Activated naive CD4-positive, alpha-beta T cell treated with anti-CD3 and anti-CD28 coated beads for 36 hours (primary cell): ENCODE measurements at places on chromosomes 13 and 19. TPM values are rescaled to one million over a fixed set of nuclear protein-coding genes. Genes with fewer than 3 reads are reported as not detected.

DNA sequence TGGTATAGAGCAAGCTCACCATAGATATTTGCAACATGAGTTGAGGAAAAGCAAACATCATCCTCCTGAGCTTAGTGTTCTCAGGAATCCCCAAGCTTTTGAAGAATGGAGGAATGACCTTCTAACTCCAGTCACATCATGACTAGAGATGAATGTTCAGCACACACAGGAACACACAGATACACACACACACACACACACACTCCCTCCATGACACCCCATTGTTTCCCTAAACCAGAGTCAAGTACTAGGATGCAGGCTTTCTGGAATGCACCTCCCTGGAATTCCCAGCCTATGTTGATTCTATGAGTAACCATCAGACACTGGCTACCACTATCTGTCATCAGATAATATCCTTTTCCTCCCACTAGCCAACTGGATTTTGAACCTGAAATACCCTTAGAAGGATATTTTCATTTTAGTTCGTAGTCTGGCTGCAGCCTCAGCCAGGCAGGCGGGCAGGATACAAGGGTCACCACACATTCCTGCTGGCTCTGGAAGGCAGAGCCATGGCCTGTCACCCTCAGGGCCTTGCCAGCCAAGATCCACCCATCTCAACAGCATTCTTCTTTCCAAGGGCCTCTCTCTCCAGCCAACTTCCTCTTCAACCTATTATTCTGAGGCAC is 162.4 kb downstream of the FOXO1 start:
- H3K4me1 ChIP-seq, result peaks cover 41% of the 10 kb centered on the region
- H3K4me3 ChIP-seq, result no peak overlapping the region
- no peaks in the 10 kb centered on the region for H3K36me3 ChIP-seq
- DNase-seq, result no peak
- no peaks in the 10 kb centered on the region for H3K27me3 ChIP-seq

The CCDC159 gene
- 15.2 TPM for total RNA-seq

DNA sequence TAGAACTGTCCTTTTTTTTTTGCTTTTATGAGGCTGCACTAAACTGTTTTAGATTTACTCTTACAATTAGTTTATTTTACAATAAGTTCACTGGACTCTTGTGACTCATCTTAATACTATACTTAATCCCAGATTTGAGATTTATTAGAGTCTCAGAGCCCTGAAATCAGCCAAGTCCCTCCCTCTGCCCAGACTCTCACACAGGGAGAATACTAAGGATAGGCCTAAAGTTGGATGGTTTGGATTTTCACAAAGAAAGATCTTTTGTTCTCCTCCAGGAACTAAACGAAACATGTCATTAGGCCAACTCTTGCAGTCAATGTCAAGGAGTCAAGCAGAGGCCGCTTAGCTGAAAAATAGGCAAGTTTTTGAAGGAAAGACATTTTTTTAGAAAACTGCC is 42.7 kb upstream of the MIR17HG start:
- no peak overlapping the region for H3K4me3 ChIP-seq
- peaks cover 2% of the 10 kb centered on the region for H3K27me3 ChIP-seq
- H3K36me3 ChIP-seq, result no peaks in the 10 kb centered on the region
- H3K27ac ChIP-seq, result no peak overlapping the region
- no peak for DNase-seq
- peaks cover 4% of the 10 kb centered on the region for H3K4me1 ChIP-seq

DNA sequence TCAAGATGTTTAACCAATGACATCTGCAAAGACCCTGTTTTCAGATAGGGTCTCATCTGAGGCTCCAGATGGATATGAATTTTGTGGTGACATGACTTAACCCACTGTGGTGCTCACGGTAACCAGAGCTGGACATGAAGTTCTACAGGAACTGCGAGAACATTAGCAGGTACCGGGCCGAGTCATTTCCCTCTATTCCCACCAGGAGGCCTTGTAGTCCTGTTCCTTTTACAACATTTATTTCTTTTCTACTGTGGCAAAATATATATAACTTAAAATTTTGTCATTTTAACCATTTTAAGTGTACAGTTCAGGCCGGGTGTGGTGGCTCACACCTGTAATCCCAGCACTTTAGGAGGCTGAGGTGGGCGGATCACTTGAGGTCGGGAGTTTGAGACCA is 7.6 kb upstream of the TSPAN16 start:
- no peak overlapping the region for H3K4me3 ChIP-seq
- H3K27ac ChIP-seq, result no peak overlapping the region
- no peak for DNase-seq
- peaks cover 16% of the 10 kb centered on the region for H3K27me3 ChIP-seq
- peaks cover 2% of the 10 kb centered on the region for H3K4me1 ChIP-seq

GRCh38 chr19:37986048-37986750 is 79.2 kb downstream of the SIPA1L3 start:
- H3K27ac ChIP-seq, result peak overlapping the region; percentile 27
- H3K4me3 ChIP-seq, result no peak overlapping the region
- DNase-seq, result peak; percentile 12
- H3K36me3 ChIP-seq, result no peaks in the 10 kb centered on the region
- H3K4me1 ChIP-seq, result peaks cover 14% of the 10 kb centered on the region

The ZNF491 gene
- 1.2 TPM for total RNA-seq

The B3GNT3 gene
- total RNA-seq, result 0.17 TPM

DNA sequence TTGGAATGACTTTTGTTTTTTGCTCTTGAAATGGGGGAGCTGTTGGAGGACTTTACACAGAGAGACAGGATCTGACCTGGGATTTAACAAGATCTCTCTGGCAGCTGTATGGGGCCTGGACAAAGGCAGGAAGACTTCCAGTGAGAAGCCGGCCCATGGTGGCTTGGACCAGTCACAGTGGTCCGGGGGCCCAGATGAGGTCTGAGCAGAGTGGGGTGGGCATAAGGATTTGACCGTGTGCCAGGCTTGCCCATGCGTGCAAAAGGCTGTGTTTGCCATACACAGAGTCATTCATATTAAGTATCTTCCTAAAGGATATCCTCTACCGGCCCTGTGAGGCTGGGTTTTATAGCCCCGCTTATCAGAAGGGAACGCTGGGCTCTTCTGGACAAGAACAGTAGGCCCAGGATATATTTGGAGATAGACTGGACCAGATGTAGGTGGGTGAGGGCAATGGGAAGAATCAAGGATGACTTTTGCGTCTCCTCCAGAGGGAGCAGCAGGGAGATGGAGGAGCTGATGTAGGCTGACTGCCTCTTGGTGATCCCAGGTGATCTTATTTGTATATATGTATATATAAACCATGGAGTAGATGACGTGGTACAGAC is 4.1 kb downstream of the SPACA6 start:
- no peaks in the 10 kb centered on the region for H3K27me3 ChIP-seq
- H3K36me3 ChIP-seq, result peaks cover 3% of the 10 kb centered on the region
- H3K27ac ChIP-seq, result no peak overlapping the region

The LATS2 gene
- 1.1 TPM for total RNA-seq

The MUC16 gene
- not detected for total RNA-seq

GRCh38 chr19:7512400-7512851 is 3.5 kb upstream of the ZNF358 start:
- no peaks in the 10 kb centered on the region for H3K36me3 ChIP-seq
- no peak for DNase-seq
- no peak overlapping the region for H3K4me3 ChIP-seq
- no peak overlapping the region for H3K27ac ChIP-seq
- peaks cover 11% of the 10 kb centered on the region for H3K4me1 ChIP-seq
